NCI-H187 (cell line): ENCODE measurements at places on chromosomes 13 and 19.

- no peak for DNase-seq
Observed at GRCh38 chr19:49712397-49712859, 21.5 kb downstream of the CPT1C start.

DNA sequence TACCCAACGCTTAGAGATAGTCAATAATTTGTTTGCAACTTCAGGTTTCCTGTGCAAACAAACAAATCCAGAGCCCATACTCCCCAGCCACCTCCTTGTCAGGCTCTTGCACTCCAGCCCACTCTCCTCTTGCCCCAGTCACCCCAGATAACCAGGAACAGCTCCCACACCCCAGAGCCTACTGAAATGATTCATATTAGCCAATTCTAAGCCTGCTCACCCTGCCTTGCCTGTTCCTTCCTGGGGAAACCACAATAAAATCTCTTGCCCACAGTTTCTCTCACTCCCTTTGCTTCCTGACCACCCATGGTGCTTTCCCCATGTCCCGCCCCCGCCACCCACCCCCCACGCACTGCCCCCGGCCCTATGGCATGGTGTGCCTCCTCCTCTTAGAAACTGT is 3.8 kb upstream of the ACTL9 start:
- no peak for DNase-seq

DNA sequence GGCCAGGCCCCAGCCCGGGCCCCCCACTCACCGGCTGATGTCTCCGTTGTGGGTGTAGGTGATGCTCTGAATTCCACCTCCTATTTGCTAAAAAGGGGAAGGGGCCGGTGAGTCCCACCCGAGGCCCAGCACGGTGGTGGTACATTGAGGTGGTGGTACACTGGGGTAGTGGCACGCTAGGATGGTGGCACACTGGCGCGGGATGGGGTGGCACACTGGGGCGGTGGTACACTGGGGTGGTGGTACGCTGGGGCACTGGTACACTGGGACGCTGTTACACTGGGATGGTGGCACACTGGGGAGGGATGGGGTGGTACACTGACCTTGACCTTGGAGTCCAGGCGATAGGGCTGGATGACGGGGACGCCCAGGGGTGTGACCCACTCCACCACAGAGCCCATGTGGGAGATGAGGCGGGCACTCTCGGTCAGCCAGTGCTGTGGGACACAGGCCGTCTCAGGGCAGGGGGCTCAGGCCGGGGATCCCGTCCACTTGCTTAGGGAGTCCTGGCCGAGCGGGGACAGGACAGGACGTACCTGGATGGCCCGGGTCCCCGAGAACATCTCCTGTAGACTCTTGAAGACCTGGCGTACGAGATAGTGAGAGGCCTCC is 14.6 kb downstream of the POLRMT start:
- DNase-seq = no peak

- DNase-seq = no peak
Observed at GRCh38 chr13:41196620-41197019, 2.3 kb upstream of the KBTBD7 start.

GRCh38 chr13:44406617-44407016 is 33.0 kb downstream of the SERP2 start:
- DNase-seq = no peak

DNA sequence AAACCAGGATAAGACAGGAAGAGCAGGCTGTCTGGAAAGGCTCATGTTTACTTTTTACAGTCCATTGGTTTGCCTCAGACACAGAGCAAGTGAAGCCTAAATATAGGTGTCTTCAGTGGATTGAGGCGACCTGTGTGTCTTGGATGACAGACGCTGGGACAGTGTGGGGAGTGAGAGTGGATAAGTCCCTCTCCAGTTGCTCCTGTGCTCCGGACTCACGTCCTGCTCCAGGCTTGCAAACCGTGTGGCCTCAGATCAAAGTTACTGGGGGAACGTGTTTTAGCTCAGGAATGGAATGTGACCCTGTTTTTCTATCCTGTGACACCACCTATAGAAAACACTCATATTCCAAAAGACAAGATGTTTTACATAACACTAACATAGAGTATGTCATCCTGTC is 465.7 kb downstream of the MYO16 start:
- DNase-seq = no peak

DNA sequence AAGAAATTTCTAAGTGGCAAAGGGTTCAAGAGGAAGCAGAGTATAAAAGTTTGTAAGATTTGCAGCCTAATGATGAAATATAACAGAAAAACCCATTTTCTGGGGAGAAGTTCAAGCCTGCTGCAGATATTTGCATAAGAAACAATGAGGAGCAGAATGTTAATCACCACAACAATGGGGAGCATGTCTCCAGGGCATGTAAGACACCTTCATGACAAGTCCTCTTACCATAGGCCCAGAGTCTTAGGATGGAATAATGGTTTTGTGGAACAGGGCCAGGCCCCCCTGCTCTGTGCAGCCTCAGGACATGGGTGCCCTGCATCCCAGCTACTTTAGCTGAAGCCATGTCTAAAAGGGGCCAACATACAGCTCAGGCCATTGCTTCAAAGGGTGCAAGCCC is 809.0 kb upstream of the SLITRK5 start:
- DNase-seq = no peak

DNA sequence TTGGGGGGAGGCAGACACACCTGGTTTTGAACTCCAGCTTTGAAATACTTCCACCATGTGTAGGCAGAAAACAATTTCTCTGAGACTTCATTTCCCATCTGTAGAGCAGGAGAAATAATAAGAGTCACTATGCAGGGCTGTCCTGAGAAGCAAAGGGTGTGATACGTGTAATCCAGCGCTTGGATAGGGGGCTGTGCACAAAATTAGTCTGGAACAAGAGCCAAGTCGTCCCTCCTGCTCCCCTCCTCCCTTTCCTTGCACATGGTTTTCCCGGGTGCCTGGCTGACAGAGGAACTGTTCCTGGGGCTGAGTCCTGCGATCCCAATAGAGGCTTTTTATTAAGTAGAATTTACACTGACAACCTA is 29.6 kb upstream of the UBE2L5 start:
- DNase-seq = no peak

DNA sequence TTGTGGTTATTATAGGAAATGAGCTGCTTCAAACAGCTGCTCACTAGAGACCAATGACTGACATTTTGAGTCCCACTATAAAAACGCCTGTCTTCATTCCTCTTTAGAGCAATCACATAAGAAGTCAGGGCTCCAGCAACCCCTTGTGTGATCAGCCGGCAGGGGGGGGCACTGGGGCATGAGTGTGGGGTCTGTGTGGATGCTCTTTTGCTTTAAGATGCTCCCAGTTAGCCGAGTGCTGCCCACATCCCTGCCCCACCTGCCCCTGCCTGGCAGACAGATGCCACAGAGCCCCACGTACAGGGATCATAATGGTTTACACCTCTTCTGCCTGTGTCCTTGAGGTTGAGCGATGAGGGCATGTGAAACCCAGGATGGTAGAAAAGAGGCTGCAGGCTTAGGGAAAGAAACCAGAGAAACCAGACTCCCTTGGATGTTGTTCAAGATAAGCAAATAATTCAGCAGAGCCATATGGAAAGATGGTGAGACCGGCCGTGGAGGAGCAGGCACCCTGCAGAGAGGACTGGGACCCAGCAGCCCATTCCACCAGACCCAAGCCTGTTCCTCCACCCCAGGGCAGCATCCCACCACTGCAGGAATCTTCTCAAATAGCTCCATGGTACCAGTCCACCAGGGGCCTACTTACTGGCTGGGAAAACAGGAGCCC is 55.4 kb downstream of the CHST8 start:
- no peak for DNase-seq

DNA sequence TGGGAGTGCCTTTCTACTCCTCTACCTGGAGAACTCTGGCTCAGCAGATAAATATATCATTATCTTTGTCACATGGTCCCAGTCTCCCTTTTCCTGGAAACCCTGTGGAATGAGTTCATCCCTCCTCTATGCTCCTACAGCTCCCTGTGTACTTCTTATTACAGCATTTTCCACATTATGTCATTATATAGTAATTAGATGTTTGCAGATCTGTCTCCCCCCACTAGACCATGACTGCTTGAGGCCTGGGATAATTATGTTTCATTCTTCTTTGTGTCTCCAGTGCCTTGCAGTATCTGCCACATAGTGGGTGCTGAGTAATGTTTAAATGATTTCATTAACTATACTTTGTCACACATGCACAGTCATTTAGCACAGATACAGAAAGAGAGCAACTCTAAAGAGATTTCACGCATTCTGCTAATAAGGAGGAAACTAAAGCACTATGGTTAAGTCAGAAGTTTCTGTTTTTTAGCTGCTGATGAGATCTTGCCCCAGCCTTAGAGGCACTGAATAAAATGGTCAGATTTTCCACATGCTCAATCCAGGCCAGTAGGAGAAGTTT is 66.1 kb upstream of the DIAPH3 start:
- no peak for DNase-seq

GRCh38 chr13:37074703-37075102 is 15.2 kb upstream of the SUPT20H start:
- DNase-seq = no peak

DNA sequence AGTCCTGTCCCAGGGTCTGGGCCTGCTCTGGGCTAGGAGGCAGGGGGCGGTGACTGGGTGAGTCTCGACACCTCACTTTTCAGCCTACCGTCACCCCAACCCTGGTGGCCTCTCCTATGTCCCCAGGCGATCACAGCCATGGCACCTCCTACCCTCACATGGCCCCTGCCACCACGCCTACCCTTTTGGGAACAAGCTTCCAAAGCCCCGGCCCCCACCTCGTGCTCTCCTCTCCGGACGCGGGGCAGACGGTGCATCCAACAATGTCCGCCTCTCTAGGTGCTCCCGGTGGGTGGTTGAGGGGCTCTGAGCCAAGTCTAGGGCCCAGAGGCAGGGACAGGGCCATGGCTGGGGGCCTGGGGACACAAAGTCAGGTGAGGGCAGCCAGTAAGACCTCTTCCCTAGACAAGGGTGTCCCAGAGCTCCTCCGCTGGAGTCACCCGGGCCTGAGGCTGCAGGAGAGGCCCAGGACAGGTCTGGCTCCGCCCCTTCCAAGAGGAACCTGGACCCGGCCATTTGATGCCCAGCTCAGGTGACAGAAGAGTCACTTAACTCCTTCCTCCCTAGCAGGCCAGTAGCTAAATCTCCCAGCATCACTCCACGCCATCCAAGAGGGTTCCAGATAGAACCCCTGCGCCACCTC is at the start of gene SYNE4:
Gene SYNE4 (minus strand): TSS at position 478 of the 643 bp plus-strand sequence. CDS start 132 bp downstream, at position 346.
- DNase-seq = no peak

DNA sequence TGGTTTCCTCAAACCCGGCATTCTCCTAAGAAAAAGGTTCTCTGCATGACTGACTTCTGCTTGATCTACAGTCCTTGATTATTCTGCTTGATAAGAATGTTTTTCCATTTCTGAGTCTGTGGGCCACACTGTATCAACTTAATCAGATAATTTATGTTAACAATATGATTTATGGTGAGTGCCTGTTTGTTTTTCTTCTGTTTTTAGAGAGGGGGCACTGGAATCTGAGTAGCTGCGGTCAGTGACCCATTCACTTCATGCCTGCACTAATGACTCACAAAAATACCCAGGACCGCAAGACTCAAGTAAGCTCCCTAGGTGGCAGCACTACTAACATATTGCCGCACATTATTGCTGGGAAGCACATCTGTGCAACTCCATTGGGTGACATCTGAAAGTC is 542.3 kb upstream of the ATXN8OS start:
- DNase-seq = no peak

DNA sequence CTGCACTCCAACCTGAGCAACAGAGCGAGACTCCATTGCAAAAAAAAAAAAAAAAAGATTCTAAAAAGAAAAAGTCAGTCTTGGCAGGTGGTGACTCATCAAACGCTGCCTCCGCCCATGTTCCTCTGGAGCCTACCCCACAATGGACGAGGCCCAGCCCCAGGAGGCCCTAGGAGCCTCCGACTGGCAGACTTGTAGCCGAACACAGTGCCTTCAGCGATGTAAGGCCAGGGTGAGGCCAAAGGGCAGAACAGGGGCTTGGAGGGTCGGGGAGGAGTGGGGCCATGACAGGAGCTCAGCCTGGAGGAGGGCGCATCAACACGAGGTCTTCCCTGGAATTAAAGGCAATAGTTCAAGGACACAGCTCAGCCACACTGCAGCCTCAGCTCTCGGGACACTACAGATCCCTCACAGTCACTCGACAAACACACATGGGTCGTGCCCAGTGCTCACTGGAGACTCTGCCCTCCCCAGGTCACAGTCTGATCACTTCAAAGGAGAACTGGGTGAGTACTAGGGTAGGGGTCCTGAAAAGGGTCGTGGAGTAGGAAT is 5.1 kb downstream of the USE1 start:
- no peak for DNase-seq

DNA sequence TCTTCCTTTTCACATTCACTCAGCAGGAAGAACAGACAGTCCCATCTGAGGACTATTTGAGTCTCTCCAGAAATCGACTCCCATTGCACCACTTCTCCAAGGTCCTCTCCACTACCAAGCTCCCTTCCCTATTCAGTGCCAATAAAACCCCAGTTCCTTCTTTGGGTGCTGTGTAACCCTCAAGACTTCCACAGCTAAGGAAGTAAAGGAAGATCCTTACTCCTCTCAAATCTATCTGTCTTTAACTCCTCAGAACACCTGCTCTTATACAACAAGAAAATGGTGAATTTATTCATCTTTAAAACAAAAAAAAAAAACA is 29.2 kb upstream of the TM9SF2 start:
- no peak for DNase-seq

DNA sequence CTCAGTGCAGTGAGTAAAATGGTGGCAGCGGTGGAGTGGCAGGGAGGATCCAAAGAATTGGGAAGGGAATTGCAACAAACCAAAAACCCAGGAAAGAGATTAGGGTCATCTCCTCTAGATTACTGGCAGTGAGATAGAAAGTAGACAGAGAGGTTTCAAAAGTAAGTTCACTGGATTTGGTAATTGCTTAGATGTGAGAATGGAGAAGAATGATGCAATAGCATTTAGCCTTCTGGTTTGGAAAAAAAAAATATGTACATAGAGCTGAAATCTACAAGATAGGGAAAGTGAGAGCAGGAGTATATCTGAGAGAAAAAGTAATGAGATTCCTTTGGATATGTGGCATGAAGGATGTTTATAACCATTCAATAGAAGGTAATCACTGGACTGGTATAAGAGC is 482.6 kb upstream of the GPC6 start:
- DNase-seq = no peak

DNA sequence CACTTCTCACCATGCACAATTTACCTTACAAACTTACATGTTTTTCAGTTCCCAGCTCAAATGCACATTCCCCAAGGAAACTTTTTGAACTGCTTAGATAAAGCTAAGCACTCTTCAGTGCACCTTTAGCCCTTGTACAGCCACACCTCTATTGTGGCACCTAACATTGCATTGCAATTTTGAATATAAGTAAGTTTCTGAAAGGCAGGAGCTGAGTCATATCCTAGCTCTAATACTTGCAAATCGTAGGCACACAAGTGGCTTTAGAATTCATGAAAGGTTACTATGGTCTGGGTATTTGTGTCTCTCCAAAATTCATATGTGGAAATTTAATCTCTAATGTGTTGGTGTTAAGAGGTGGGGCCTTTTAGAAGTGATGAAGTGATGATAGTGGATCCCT is 4.9 kb upstream of the ESD start:
- no peak for DNase-seq

GRCh38 chr13:29771247-29771646 is 79.2 kb downstream of the UBL3 start:
- no peak for DNase-seq

- no peak for DNase-seq
Observed at GRCh38 chr19:924553-925086, 1.2 kb upstream of the ARID3A start.

GRCh38 chr13:43755844-43756243 is 30.9 kb downstream of the ENOX1 start:
- DNase-seq = no peak

GRCh38 chr13:59743195-59743594 is 420.5 kb downstream of the DIAPH3 start:
- DNase-seq = no peak

- no peak for DNase-seq
Observed at GRCh38 chr13:99982731-99983498, 1.3 kb downstream of the ZIC2 start.
